ENCODE measurements at places on chromosomes 5 and 9.
A peak's percentile ranks its signal among the peaks of the same experiment; 100 is the strongest.

- DNase-seq: peak; percentile 15
Measured at GRCh38 chr5:150989695-150990094, 30.7 kb upstream of the GPX3 start.

GRCh38 chr5:141084487-141084989 is 9.9 kb upstream of the PCDHB2 start:
- peak; percentile 50 for DNase-seq

DNA sequence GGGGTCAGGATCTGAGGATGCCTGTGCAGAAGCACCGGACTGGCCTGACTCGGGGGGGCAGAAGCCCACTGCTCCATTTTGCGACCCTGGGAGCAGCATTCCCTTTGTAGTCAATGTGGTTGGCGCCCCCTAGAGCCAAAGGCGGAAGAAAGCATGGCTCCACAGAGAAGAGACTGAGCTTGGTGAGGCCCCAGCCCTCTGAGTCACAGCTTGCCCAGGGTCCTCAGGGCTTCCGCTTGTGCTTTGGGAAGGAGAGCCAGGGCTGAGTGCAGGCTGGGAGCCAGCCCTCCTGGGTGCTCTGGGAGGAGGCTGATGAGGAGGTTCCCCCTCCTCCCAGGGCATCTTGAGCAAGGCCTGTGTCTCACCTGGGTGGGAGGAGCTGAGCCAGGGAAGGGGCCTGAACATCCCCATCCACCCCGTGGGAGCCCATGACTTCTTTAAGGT is 5.5 kb upstream of the AQP3 start:
- peak; percentile 75 for DNase-seq

- no peak for DNase-seq
Measured at GRCh38 chr9:109477258-109478050, 20.7 kb downstream of the PTPN3 start.

- no peak for DNase-seq
Measured at GRCh38 chr9:73515216-73515615, 363.6 kb downstream of the ANXA1 start.

GRCh38 chr5:107444300-107444699 is 226.4 kb downstream of the EFNA5 start:
- DNase-seq: no peak

DNA sequence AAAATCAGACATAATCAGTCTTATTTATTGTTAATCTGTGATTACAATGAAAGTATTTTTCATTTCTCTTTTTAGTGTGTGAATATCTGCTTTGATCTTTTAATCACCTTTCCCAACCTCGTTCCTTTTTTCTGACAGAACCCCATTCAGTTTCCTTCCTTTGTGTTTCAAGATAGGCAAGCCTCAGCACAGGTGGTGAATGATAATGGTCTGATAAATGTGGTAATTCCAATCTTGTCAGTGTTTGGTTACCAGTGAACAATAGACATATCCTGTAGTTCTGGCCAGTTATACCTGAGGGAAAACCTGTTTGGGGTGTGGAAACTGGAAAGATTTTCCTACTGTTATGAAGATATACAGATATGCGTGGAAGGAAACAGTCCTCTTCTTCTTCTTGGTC is 13.5 kb downstream of the STX17 start:
- no peak for DNase-seq

- DNase-seq: no peak
Measured at GRCh38 chr5:87399720-87400119, 13.0 kb downstream of the CCNH start.

DNA sequence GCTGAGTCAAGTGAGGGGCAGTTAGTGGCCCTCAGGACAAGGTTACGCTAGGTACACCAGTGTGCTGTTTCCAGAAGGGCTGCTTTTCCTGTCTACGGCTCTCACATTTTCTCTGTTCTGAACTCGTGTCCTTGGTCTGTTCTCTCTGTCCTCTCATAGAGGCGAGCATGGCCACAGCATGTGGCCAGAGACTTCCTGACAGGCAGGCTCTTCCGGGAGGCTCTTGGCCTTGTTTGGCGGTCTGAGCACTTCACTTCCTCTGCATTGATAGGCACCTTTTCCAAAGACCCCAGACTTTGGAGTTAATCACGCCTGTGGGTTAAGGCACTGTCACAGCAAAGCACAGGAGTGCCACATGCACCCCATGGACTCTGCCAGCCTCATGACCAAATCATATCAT is 1.2 kb downstream of the CKMT2 start:
- no peak for DNase-seq

- DNase-seq: no peak
Measured at GRCh38 chr5:36932699-36933098, 56.1 kb downstream of the NIPBL start.

GRCh38 chr9:108156270-108156998 is 666.9 kb upstream of the KLF4 start:
- DNase-seq: no peak

- DNase-seq: no peak
Measured at GRCh38 chr9:97845763-97846162, 7.3 kb upstream of the FOXE1 start.

DNA sequence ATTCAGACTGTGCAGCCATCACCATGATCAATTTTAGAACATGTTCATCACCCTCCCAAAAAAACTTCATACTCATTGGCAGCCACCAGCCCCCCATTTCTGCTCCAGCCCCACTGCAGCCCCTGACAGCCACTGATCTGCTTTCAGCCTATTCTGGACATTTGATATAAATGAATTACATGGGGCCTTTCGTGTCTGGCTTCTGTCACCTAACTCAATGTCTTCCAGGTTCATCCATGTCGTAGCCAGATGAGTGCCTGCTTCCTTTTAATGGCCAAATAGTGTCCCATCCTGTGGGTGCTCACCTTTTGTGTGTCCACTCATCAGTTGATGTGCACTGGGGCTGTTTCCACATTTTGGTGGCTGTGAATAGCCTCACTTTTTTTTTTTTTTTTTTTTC is 63.5 kb downstream of the HMCN2 start:
- DNase-seq: no peak

DNA sequence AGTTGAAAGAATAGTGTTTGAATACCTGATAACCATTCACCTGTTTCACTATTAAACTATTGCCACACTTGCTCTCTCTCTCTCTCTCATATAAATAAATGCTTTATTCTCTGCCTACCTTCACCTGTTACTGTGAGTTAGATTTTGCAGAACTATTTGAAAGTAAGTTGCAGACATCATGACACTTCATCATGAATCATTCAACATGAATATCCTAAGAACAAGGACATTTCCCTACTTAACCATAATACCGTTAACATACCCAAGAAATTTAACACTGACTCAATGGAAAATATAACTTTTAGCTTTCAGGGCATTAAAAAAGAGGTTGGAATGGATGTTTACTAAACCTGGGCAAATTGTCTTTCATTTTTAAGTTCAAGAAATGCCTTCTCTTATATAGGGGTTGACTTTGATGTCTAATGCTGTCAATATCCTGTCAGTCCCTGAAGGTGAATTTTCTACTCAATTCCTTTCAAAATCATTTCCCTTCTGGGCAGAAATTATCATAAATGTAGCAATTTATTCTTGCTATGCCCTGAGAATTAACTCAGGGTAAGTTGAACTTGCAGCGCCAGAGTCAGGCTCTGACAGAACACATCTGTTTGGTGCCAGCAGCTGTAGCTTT is 582.6 kb upstream of the TLE4 start:
- no peak for DNase-seq

GRCh38 chr9:87292449-87293191 is 205.0 kb upstream of the DAPK1 start:
- no peak for DNase-seq

- DNase-seq: no peak
Measured at GRCh38 chr9:121924700-121925099, 168.4 kb downstream of the TTLL11 start.

- no peak for DNase-seq
Measured at GRCh38 chr5:136311999-136312398, 53.3 kb downstream of the TRPC7 start.

Measured in activated CD4-positive, alpha-beta T cell treated with anti-CD3 and anti-CD28 coated beads, Interleukin-10, Interleukin-2, amounts not matched to agents 100 ng/mL and 50 ng/mL, durations not matched to agents 16 hours and 8 hours (primary cell).